Activated T-cell treated with anti-CD3 and anti-CD28 coated beads, Interleukin-2, amount 50 U/mL, for 72 hours (primary cell): ENCODE measurements at places on chromosomes 1 and 21. TPM values are rescaled to one million over a fixed set of nuclear protein-coding genes. Genes with fewer than 3 reads are reported as not detected.

DNA sequence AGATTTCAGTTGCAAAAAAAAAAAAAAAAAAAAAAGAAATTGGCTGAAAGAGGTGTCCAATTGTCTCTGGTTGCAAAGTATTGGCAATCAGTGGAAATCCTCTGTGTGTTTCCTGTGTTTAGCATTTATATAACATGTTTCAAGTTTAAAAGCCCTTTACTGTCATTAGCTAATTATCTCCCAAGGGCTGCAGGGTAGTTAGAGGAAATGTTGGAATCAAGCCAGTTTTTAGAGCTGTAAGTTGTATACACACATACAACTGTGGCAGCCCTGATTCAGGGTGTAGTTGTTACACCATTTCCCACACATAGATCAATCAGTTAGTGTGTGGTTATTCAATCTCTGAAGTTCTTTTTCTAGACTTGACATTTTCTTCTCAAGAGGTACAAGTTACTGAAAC is 8.9 kb upstream of the ZNF326 start:
- H3K4me3 ChIP-seq = no peak overlapping the region
- peaks cover under 1% of the 10 kb centered on the region for H3K4me1 ChIP-seq
- no peak overlapping the region for H3K27ac ChIP-seq
- no peak for DNase-seq
- peaks cover 1% of the 10 kb centered on the region for H3K27me3 ChIP-seq

DNA sequence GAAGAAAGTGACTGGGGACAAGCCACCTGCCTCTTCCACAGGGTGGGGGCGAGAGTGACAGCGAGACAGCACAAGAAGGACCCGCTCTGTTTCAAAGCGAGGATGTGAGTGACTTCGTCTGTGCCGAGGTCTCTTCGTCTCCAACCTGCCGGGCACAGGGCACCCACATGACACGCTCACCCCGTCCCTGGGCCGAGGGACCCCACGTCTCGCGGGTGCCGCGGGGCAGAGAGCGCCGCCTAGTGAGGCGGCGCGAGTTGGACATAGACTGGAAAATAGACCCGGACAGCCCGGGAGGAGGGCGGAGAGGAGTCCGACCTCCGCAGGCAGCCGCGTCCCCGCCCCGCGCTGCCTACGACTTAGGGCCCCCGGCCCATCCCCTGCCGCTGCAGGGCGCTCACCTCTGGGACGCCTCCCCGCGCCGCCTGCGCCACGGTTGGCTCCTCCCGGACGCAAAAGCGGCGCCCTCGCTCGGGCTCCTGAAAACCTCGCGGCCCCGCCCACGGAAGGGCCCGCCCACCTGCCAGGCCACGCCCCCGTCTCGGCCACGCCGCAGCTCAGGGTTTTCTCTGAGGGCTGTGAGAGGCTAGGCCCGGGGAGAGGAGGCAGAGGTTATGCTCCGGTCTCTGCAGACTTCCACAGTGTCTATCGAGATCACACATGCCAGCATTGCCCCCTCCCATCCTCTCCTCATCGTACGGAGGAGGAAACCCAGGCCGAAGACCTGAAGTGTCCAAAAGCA is at the start of gene TLR5:
TLR5 (minus strand) TSS at position 454 of the 742 bp plus-strand sequence. CDS start 30,217 bp downstream, outside the sequence.
- H3K36me3 ChIP-seq = no peaks in the 10 kb centered on the region
- H3K27ac ChIP-seq = no peak within 1 kb of the TSS
- peaks cover 14% of the 10 kb centered on the region for H3K4me1 ChIP-seq
- peak; percentile 90 for DNase-seq

Gene TNNI3K
- 0.95 TPM for total RNA-seq

DNA sequence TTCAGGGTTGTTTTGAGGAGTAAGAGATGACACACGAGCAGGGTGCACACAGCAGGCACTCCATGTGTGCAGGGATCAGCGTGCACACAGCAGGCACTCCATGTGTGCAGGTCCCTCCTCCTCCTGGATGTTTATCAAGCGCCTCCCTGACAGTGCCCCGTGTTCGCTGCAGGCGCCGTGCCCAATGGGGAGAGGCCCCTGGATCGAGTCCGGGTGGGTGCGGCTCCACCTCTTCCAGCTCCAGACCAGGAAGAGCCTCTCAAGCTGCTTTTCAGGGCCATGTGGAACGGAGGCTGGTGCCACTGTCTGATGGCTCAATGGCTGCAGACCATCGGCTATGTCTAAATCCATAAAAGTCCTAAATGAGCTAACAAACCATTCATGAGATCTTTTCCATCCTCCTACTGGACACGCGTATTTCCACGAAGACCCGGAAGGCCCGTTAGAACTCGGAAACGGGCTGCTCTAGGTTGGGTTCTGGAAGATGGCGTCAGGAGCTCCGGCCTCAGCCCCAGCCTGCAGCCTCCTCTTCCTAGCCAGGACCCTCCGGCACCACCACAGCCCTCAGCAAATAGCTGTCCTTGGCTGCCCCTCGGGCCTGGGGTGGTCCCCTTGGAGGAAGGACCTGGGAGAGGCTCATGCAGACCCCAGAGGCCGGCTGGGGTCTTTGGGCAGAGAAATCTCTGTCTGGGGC is 36.0 kb downstream of the RRP1 start:
- H3K27me3 ChIP-seq = peaks cover 23% of the 10 kb centered on the region
- H3K27ac ChIP-seq = no peak overlapping the region
- H3K4me1 ChIP-seq = no peaks in the 10 kb centered on the region

- H3K27me3 ChIP-seq = peaks cover 6% of the 10 kb centered on the region
- no peak overlapping the region for H3K4me3 ChIP-seq
- DNase-seq = no peak
- H3K36me3 ChIP-seq = no peaks in the 10 kb centered on the region
- peaks cover 12% of the 10 kb centered on the region for H3K4me1 ChIP-seq
- no peak overlapping the region for H3K27ac ChIP-seq
These were observed 46.0 kb upstream of the MACF1 start for GRCh38 chr1:39158327-39159086.

Gene LPAR3
- 0.65 TPM for total RNA-seq

Gene SEMA4A
- 80.3 TPM for total RNA-seq

Gene S100A1
- not detected for total RNA-seq

DNA sequence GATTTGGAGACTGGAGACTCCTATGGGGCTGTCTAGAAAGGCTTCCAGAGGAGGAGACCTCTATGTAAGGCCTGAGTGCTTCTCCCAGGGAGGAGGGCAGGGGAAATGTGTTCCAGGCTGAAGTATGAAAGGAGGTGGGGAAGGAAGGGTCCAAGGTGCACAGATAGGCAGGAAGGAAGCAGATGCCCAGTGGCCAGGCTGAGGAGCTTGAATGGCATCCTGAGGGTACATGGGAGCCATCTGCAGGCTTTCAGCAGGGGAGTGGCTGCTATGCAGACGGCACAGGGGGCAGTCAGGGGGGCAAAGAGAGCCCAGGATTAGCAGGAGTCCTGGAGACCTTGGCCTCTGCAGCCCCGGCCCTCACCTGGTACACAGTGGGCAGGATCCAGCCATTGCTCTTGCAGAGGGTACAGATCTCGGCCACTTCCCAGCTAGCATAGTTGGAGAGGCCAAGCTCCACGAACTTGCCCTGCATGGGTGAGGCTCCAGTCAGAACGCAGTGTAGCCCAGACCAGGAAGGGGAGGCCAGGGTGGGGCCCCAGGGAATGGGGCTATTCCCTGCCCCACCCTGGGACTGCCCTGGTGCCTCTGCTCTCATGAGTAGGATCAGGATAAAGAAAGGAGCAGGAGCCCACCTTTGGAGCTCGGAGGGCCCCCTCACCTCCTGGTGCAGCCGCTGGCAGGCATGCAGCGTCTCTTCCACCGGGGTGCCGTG is 4.0 kb downstream of the AKR7A2 start:
- H3K4me3 ChIP-seq = no peak overlapping the region
- no peak for DNase-seq
- no peak overlapping the region for H3K27ac ChIP-seq
- H3K27me3 ChIP-seq = no peaks in the 10 kb centered on the region
- peaks cover 24% of the 10 kb centered on the region for H3K4me1 ChIP-seq
- peaks cover 11% of the 10 kb centered on the region for H3K36me3 ChIP-seq

- H3K36me3 ChIP-seq = no peaks in the 10 kb centered on the region
- H3K4me1 ChIP-seq = peaks cover 13% of the 10 kb centered on the region
- no peak overlapping the region for H3K27ac ChIP-seq
- DNase-seq = no peak
These were observed 56.9 kb downstream of the RHBG start for GRCh38 chr1:156425943-156426342.
